Upper lobe of right lung (tissue), 1 donor: ENCODE measurements at places on chromosomes 4 and X. TPM values are rescaled to one million over a fixed set of nuclear protein-coding genes. Genes with fewer than 3 reads are reported as not detected.

DNA sequence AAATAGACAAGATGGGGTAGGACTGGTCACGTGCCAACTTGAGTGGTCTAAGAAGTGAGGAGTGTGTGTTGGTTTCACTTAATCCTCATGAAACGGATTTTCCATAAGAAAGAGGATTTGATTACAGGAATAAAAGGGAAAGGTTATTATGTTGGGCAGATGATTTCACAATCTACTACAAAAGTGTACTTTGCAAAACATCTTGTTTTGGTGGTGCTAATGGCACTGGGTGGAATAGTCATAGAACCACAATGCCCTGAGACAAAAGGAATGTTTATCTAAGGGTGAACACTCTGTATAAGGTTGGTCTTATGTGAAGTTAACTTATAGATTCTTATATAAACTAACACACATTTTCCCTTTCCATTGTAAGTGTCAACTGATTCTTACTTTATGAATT is 45.6 kb downstream of the GLUD2 start:
- no peak for DNase-seq

Gene FGFR3
- total RNA-seq, result 32.1 TPM

DNA sequence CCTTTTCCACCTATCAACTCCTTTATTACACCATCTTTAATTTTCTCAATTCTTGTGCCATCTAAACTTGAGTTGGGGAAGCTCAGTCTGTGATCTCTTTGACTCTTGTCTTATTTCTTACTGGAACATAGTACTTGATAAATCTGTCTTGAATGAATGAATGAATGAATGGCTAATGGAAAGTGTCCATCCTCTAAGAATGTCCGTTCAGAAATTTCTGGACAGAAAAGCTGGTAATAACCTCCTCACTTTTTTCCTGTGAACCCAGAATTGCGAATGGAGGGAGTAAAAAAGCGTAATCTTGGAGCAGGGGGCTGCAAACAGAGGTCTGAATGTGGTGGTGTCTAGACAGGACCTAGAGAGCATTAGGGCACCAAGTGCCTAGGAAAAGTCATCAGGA is 9.4 kb upstream of the CLTRN start:
- DNase-seq, result no peak

GRCh38 chrX:71679575-71680207 is 12.3 kb downstream of the LOC101059915 start:
- DNase-seq, result no peak

DNA sequence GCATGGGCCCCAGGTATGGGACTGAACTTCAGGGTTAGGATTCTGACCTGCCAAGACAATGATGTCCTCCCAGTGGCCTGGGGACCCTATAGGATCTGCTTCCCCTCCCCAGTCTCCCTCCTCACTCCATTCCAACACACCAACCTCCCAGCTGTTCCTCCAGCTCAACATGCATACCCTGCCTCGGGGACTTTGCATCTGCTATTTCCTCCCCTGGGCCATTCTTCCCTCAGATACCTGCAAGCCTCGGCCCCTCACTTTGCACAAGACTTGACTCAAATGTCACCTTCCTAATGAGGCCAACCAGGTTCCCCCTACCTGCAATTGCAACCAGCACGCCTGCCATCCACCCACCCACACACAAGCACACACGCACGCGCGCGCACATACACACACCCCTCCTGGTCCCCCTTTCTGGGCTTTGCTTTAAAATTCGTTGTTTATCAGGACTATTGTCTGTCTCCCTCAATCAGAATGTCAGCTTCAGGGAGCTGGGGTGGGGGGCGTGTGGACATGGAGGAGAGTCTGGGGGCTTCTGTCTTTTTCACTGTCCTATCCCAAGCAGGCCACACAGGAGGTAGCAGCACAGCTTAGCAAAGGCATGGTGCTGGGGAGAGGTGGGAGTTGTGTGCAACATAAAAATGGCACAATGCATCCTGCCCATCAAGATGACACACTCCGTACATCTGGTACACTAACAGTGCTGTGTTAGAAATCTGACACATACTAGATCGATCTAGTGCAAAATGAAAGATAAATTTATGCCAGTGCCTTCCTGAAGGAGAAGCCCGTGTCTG is 20.6 kb upstream of the PPP2R2C start:
- no peak for DNase-seq

DNA sequence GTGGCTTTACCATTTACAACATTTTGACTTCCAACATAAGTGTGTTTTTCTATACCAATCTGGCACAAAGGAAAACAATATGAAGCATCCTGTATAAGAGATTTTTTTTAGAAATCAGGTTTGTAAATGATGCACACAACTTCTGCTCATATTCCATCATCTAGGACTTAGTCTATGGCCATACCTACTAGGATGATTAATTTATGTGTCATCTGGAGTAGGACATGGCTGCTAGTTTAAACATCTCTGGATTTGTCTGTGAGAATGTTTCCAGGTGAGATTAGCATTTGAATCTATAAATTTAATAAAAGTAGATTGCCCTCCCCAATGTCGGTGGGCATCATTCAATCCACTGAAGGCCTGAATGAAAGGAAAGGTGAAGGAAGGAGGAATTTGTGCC is 682.8 kb upstream of the GRID2 start:
- DNase-seq, result no peak

DNA sequence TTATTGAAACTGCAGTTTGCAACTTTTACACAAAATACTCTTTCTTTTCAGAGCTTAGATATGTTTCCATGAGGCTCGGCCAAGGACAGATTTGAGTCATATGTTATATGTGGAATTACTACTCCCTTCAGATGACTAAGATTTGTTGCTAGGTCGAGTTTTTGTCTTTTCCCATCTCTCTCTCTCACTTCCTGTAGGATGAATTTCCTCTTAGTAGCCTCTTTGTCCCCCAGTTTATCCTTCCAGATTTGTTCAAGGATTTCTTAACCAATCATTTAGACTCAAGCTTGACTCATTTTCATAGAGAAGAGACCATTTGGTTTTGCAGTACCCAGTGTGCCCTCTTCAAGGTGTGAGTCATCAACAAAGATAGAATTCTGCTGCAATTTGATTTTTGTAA is 209.2 kb downstream of the GLUD2 start:
- no peak for DNase-seq

DNA sequence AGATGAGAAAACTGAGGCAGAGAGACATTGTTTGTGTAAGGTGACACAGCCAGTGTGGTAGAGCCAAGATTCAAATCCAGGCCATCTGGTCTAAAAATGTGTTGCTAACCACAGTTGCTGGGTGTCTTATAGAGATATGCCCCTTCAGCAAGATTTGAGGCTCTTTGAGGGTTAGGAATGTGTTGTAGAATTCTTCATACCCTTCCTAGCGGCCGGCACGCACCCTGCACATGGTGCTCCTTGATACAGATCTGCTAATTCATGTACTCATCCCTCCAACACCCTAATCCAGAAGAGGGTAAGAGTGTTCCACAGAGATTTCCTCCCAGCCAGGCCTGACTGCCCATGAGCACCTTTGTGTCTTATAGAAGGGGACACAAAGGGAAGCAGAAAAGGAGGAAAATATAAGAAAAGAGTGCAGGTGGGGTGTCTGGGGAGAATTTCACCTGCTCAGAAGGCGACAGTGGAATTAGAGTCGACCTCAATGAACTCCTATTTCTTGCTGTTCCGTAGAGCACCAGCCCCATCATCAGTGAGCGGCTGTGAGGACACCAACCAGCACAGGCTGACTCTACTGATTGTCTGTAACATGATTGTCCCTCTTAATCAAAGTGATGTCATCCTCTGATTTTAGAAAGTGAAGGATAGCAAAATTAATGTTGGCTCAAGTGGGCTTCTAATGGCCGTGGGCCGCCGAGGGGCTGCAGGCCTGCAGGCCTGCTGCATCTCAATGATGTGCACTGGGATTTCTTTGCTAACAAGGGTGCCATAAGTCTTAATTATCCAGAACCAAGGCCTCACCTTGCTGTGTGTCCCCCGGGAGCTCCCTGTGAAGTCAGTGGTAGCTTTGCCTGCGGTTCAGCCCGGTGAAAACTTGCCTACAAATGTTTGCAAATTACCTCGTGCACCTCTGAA is 24.2 kb upstream of the SMIM20 start:
- no peak for DNase-seq

GRCh38 chrX:136694431-136695087 is 46.6 kb downstream of the CD40LG start:
- no peak for DNase-seq

Gene FAT4
- 17.9 TPM for total RNA-seq

DNA sequence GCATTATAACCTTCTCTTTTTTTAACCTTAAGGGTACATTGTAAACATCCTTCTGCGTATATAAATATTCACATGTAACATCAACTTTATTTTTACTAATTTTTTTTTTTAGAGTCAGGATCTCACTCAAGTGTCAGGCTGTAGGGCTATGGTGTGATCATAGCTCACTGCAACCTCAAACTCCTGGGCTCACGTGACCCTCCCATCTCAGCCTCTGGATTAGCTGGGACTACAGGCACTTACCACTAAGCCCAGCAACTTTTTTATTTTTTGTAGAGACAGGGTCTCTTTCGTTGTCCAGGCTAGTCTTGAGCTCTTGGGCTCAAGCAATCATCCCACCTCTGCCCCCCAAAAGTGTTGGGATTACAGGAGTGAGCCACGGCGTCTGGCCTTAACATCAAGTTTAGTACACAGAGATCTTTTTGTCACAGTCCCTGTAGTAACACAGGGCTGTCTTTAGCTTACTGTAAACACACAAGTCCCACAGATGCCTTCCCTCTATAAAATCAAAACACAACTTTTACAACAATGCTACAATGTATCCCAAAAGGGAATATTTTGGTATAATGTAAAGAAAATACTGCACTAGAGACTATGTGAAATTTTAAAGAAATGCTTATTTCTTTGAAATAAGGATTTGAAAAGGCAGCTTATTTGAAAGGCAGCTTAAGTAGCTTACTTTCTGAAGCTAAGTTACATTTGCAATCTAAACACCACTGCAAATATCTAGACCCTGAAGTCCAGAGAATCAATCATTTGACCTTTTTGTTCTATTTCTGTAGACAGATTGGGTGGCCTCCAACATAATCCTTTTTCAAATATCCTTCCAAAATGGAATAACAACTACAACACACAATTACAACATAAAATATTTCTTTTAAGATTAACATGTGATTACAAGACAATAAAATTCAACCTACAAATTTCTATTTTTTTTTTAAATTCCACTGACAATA is 116.0 kb downstream of the APBB2 start:
- DNase-seq, result no peak

GRCh38 chrX:57083143-57083542 is 38.2 kb downstream of the SPIN2B start:
- DNase-seq, result no peak

GRCh38 chrX:24259544-24260240 is 54.2 kb downstream of the SUPT20HL2 start:
- no peak for DNase-seq

DNA sequence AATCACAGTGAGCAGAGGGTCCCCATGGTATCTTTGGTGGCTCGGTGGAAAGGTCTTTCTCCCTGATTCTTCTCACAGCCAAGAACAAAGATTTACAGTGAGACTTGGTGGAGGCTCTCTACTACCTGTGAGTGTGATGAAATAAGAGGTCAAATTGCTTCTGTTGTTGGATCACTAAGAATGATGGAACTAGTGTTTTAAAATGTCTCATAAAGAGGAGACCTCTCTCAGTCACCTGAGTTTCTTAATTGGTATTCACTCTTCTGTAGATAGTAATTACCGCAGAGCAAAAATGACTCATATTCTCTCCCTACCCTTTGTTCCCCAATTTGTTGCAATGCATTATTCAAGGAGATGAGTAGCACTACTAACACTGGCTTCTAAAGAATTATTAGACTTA is 100.9 kb upstream of the TBC1D9 start:
- DNase-seq, result no peak

GRCh38 chr4:128512767-128513322 is 225.2 kb upstream of the PGRMC2 start:
- no peak for DNase-seq

DNA sequence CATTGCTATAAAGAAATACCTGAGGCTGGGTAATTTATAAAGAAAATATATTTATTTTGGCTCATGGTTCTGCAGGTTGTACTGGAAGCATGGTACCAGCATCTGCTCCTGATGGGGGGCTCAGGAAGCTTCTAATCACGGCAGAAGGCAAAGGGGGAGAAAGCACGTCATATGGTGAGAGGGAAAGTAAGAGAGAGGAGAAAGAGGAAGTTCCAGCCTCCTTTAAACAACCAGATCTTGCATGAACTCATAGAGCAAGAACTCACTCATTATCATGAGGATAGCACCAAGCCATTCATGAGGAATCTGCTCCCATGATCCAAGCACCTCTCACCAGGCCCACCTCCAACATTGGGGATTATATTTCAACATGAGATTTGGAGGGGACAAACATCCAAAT is 125.0 kb upstream of the GRPR start:
- DNase-seq, result no peak

DNA sequence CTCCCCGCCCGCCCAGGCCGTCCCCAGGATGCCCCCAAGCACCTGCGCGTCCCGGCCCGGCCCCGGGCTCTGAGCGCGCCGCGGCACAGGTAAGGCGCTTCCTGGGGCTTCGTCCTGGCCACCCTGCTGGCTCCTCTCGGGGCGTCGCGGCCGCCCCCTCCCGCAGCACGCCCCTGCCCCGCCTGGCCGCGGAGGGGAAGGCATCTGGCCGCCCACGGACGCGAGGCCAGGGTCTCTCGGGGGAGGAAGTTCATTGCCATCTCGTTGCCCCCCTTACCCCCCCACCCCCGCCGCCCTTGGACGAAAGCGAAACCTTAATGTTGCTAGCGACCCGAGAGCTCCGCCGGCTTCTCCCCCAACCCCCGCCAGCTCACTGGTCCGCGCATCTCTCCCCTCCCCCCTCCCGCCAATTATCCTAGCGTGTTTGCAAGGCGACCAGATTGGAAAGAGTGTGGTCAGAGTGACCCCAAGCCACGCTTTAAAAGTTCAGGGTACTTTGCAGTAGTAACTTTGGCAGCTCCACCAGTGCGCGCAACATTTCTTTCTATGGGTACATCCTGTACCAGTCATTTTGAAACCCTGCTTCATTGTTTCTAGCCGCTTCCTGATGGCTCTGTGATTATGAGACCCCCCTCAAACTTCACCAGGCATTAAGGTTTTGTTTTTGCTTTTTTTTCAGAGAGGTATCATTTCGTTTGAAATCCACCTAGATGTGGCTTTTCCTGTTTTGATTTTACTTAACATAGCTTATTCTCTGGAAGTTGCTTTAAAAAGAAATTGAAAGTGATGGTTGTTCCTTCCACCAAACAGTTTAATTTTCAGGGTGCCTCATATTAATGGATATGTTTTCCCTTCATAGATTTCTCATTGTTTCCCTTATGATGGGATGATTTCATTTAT is 626 bp downstream of the TBC1D1 start:
- DNase-seq, result no peak

- no peak for DNase-seq
Observed at GRCh38 chrX:135112096-135112729, 8.1 kb downstream of the ETDB start.

GRCh38 chr4:70943114-70943513 is 40.9 kb downstream of the MOB1B start:
- DNase-seq, result no peak

Gene VSIG4
- 237 TPM for total RNA-seq
